ENCODE measurements at places on chromosomes 7 and 10.

GRCh38 chr7:94422136-94422535 lies 27.4 kb downstream of the COL1A2 start:
- no peak for DNase-seq

DNA sequence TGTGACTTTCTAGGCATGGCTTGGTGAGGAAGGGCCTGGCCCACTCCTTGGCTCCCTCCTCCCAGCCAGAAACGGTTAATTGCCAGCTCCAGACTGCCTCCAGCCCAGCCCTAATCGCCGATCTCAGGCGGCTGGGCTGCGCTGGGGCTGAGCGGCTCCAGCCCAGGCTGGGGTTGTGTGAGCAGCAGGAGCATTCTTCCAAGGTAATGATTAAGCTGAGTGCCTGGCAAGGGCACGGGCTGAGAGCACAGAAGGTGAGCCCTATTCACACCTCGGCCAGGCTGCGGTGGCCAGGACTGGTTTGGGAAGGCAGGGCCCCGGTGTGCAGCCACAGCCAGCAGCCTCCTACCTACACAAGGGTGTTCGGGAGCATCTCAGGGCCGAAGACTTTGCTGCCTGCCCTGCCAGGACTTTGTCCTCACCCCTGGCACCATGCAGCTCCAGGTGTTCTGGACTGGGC lies at the start of gene TMEM72:
Gene TMEM72 (plus strand): TSS at position 257 of the 460 bp plus-strand sequence. CDS start 176 bp downstream, at position 433.
- no peak for DNase-seq

GRCh38 chr7:158586499-158587161 lies 993 bp downstream of the PTPRN2 start:
- DNase-seq: no peak

DNA sequence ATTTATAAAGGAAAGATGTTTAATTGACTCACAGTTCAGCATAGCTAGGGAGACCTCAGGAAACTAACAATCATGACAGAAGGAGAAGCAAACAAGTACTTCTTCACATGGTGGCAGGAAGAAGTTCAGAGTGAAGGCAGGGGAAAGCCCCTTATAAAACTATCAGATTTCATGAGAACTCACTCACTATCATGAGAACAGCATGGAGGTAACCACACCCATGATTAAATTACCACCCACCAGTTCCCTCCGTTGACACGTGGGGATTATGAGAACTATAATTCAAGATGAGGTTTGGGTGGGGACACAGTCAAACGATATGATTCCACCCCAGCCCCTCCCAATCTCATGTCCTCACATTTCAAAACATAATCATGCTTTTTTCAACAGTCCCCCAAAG lies 124.2 kb upstream of the PCGF5 start:
- DNase-seq: no peak

GRCh38 chr10:6310977-6311376 lies 108.2 kb downstream of the PFKFB3 start:
- no peak for DNase-seq

All from activated CD4-positive, CD25-positive, alpha-beta regulatory T cell (primary cell).